ENCODE measurements at places on chromosomes 7 and 10. TPM values are rescaled to one million over a fixed set of nuclear protein-coding genes. Genes with fewer than 3 reads are reported as not detected.

The TAS2R5 gene
- polyA plus RNA-seq, result 0.15 TPM

The OR6B1 gene
- polyA plus RNA-seq, result not detected

The SPDYE16 gene
- 0.09 TPM for polyA plus RNA-seq

The SLC35G1 gene
- 6.0 TPM for polyA plus RNA-seq

The NKX2-3 gene
- not detected for polyA plus RNA-seq

The ZNF775 gene
- polyA plus RNA-seq, result 2.8 TPM

The JAKMIP3 gene
- polyA plus RNA-seq, result not detected

The NACAD gene
- not detected for polyA plus RNA-seq

The IRF5 gene
- 19.3 TPM for polyA plus RNA-seq

The FGFBP3 gene
- polyA plus RNA-seq, result 1.1 TPM

The PLAC9 gene
- not detected for polyA plus RNA-seq

The PDE1C gene
- not detected for polyA plus RNA-seq

The POR gene
- polyA plus RNA-seq, result 60.5 TPM

The GPNMB gene
- not detected for polyA plus RNA-seq

The TRIM50 gene
- polyA plus RNA-seq, result not detected

The HMX3 gene
- not detected for polyA plus RNA-seq

The PRPS1L1 gene
- polyA plus RNA-seq, result not detected

The MRC1 gene
- polyA plus RNA-seq, result 1.6 TPM

The SLC25A40 gene
- 20.9 TPM for polyA plus RNA-seq

The NOM1 gene
- 1.6 TPM for polyA plus RNA-seq

The ASB4 gene
- polyA plus RNA-seq, result not detected

The MACC1 gene
- polyA plus RNA-seq, result not detected

The PDE6C gene
- polyA plus RNA-seq, result not detected

The FAM171A1 gene
- polyA plus RNA-seq, result 3.5 TPM

The SPDYE2 gene
- polyA plus RNA-seq, result 0.19 TPM

The NODAL gene
- polyA plus RNA-seq, result 0.22 TPM

The GPR15LG gene
- not detected for polyA plus RNA-seq

The KNDC1 gene
- not detected for polyA plus RNA-seq

The ZNF503 gene
- polyA plus RNA-seq, result not detected

The DENND2A gene
- not detected for polyA plus RNA-seq

The FAM237B gene
- not detected for polyA plus RNA-seq

The AKR1D1 gene
- not detected for polyA plus RNA-seq

The TMEM178B gene
- not detected for polyA plus RNA-seq
